HT1080 (cell line): ENCODE measurements at places on chromosomes 5 and 9. TPM values are rescaled to one million over a fixed set of nuclear protein-coding genes. Genes with fewer than 3 reads are reported as not detected.

GRCh38 chr5:125451622-125452021, 705.2 kb upstream of the ZNF608 start:
- no peak for DNase-seq

DNA sequence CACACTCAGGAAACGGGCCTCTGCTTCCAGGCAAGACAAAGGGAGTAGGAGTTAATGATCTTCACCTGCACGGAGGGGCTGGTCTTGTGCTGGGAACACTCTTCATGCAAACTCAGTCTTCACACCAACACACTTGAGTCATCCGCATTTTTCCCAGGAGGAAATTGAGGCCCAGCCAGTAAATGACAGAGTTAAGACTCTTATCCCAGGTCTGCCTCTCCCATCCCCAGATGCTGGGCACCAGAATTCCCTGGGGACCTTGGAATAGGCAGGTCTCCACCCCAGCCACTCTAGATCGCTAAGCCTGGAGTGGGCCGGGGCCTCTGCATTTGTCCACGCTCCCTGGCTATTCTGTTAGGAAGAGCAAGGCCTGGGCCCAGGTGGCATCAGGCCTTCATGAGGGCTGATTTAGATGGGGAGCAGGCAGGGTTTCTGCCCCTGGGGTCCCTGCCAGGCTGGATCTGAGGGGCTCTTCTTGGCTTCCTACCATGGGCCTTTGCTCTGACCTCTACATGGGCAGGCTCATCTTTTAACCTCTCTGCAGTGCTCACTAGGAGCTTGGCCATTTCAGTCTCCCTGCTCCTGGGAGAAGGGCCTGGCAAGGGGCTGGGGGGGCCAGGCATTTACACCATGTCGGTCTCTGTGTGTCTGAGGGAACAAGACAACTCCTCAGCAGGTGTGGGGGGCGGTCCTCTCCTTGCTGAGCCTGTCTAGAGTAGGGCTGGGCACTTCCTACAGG, 77.3 kb downstream of the AMBP start:
- no peak for DNase-seq

DNA sequence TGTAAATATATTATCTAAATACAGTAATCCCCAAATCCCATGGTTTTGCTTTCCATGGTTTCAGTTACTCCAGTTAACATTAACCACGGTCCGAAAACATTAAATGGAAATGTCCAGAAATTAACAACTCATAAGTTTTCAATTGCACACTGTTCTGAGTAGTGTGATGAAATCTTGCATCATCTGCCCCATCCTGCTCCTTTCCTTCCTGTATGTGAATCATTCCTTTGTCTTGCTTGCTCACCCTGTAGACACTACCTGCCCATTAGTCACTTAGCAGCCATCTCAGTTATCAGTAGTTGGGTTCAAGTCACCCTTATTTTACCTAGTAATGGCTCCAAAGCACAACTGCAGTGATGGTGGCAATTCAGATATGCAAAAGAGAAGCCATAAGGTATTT, 1568.5 kb upstream of the WWC1 start:
- peak; percentile 91 for DNase-seq

DNA sequence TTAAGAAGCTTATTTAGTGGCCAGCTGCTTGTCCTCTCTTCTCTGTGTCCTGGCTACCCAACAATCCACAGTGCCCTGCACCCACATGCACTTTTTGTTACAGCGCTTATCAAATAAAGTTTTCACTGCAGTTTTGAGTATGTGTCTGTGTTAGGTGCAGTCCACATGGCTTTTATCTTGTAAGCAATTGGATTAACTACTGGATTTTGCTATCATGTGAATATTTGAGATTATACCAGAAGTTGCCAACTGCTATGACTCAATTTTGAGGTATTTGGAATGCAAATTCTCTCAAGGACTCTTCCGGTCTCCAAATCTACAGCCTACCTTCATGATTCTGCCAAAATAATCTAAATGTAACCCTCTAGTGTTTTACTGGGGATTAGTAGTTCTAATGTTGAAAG, 690.2 kb downstream of the NR2F1-AS1 start:
- DNase-seq, result peak; percentile 19

DNA sequence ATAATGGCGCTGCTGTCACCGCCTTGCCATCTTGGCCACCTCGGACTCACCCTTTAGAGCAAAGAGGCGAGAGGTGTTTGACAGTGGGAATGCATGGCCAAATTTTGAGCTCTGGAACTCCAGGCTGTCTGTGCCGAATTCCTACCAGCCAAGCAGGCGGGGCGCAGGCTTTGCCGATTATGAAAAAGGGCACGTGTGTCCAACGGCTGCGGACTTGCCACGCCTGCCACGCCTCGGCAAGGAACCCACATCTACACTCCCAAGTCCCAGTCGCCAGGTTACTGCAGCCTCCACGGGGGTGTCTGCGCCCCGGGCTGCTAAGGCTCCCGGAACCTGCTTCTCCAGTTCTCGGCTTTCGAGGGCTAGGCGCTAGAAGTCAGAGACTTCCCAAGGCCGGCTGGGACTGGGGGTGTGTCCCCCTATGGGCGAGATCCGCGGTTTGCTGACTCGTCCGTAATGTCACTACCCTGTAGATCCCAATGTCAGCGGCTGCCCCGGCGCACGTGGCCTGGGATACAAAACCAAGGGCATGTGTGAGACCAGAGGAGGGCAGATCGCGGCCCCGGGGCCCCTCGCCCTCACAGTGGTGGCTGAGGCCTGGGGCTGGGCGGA, 2.8 kb downstream of the NPR3 start:
- DNase-seq, result no peak

DNA sequence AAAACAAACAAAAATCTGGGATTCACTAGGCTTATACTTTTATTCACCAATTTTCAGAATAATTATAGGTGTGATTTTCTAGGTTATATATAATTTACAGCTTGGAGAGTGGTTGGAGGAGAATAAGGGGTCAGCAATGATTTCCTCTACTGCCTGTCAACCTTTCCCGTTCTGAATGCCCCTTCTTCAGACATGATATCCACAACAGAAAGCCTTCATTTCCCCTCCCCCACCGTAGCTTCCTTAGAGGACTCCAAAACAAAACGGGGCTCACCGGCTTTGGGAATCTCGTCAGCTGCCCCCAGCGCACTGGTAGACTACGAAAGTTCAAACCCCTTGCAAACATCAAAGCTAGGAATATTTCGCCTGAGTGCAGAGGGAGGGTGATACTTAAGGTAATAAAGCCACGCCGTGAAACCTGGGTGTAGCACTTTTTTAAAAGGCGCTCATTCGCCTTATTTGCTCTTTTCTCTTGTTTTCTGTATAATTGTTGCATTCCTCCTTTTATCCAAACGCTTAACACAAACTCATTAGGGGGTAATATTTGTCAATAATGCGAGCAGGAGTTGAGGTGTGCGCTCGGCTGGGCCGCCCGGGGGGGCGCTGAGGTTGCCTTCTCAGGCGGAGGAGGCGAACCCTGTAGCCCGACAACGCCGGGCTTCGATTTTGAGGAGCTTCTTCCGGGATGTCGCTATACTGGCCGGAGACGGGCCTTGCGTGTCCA, 2.4 kb downstream of the OTP start:
- DNase-seq, result no peak

Gene ZNG1C
- 29.5 and 67.2 TPM in 2 replicates for total RNA-seq

Gene TLN1
- 165 and 198 TPM in 2 replicates for total RNA-seq

Gene SHROOM1
- 9.3 and 10.3 TPM in 2 replicates for total RNA-seq

Gene PDE8B
- total RNA-seq, result 0.82 and 1.1 TPM in 2 replicates
